ENCODE measurements at places on chromosomes 7 and 10. TPM values are rescaled to one million over a fixed set of nuclear protein-coding genes. Genes with fewer than 3 reads are reported as not detected.
A peak's percentile ranks its signal among the peaks of the same experiment; 100 is the strongest.

AMPH gene
- total RNA-seq: not detected

VIPR2 gene
- not detected for total RNA-seq

PIK3AP1 gene
- total RNA-seq: 1.9 TPM

FAM25G gene
- not detected for total RNA-seq

BBIP1 gene
- 30.8 TPM for total RNA-seq

- no peaks in the 10 kb centered on the region for H3K36me3 ChIP-seq
- no peaks in the 10 kb centered on the region for H3K27me3 ChIP-seq
- peak overlapping the region; percentile 84 for H3K27ac ChIP-seq
- peak overlapping the region; percentile 84 for H3K4me3 ChIP-seq
Measured at GRCh38 chr10:92574548-92575261, 812 bp upstream of the IDE start.

DNA sequence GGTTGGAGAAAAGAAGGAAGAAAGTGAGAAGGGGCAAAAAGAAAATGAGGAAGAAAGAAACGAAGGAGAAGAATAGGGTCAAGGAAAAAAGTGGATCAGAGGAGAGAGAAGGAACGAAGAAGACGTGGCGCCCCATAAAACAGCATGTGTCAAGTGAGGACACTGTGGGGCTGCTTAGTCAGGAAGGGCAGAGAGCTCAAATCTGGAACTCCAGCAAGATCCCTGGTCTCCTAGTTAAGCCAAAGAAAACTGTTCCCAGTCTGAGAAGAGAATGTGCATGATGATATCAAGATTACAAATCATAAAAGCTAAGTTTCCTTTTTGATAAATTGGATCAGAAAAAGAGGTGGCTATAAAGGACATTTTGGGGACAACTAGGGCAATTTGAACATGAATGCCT is 33.0 kb downstream of the CREB3L2 start:
- no peaks in the 10 kb centered on the region for H3K27me3 ChIP-seq
- DNase-seq: no peak
- H3K27ac ChIP-seq: no peak overlapping the region
- peaks cover 3% of the 10 kb centered on the region for H3K36me3 ChIP-seq
- no peak overlapping the region for H3K4me3 ChIP-seq

DNA sequence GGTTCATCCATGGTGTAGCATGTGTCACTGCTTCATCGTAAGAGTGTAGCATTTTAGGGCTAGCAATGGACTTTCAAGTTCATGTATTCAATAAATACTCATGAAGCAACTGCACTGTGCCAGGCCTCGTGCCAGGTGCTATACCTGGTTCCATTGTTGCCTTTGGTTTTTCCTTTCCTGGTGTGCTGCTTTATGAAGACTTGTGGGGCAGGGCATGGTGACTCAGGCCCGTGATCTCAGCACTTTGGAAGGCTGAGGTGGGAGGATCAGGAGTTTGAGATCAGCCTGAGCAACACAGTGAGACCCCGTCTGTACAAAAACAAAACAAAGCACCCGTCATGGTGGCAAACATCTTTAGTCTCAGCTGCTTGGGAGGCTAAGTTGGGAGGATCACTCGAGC is 2.2 kb upstream of the CPA4 start:
- H3K4me3 ChIP-seq: no peak overlapping the region
- no peak for DNase-seq
- H3K4me1 ChIP-seq: peaks cover 2% of the 10 kb centered on the region

DNA sequence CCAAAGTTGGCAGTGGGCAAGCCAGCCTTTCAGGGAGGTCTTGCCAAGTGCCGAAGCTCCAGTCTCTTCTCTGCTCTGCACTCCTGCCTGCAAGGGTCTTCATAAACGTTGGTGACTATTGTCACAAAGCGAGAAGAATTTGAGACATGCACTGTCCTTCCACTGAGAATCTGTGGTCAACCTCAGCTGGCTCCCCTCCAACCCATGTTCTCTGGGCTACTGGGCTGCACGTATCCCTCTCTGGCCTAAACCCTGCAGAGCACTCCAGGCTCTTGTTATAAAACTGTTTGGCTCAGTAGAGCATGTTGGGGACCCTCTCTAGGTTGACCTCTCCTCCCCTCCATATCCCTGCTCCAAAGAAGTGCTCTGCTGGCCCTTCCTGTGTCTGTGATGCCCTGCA is 260.4 kb upstream of the NFE2L3 start:
- no peak overlapping the region for H3K27ac ChIP-seq
- no peak for DNase-seq
- H3K36me3 ChIP-seq: peaks cover 3% of the 10 kb centered on the region
- H3K4me1 ChIP-seq: peaks cover 13% of the 10 kb centered on the region

DNA sequence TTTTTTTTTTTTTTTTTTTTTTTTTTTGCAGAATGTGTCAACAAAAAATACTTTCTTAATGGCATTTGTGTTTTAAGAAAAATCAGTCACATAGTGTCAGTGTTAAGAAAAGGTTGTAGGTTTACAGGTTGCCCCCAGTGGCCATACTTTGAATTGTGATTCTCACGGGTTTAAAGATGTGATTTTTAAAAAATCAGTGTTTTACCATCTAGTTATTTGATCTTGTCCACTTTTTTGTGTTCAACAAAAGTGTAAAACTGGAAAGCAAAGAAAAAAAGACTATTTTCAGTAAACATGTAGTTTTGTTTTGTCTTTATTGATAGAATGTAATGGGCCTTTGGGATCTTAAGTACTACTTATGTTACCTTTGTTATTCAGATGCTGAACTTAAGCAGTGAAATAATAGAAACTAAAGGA is 25.7 kb downstream of the SUV39H2 start:
- H3K4me1 ChIP-seq: peaks cover 6% of the 10 kb centered on the region
- no peaks in the 10 kb centered on the region for H3K27me3 ChIP-seq

DNA sequence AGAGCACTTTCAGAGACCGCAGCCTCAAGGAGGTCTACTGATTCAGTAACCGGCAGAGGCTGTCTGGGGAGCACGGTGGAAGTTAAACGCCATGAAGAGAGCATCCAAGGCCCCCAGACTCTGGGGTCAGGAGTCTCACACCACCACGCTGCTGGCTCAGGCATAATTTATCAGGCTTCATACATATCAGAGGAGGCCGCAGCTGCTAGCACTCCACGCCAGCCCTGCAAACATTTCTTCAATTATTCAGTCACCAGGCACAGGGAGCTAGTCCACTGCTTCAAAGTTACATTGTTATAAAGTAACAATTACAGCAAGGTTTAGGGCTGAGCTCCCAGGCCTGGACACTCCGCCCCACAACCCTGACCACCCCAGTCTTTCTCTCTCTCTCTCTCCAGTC is 97.8 kb downstream of the PAXIP1 start:
- H3K27me3 ChIP-seq: peaks cover 34% of the 10 kb centered on the region
- no peaks in the 10 kb centered on the region for H3K36me3 ChIP-seq
- no peak overlapping the region for H3K4me3 ChIP-seq

DNA sequence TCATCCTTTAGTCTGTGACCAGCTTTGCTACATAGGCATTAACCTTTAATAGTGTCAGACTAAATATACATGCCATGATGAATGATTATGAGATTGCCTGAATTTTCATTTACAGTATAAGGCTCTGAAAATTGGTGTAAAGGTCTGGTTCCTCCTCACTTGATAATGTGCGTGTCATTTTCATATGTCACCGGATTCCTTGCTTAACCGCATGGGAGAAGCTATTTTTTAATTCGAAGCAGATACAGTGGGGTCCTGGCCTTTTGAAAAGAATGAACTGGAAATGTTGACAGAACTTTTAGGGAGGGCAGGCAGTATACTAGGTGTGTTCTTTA is 192.4 kb upstream of the SH2B2 start:
- H3K27me3 ChIP-seq: no peaks in the 10 kb centered on the region
- no peak for DNase-seq
- H3K4me3 ChIP-seq: no peak overlapping the region

Data from T-helper 17 cell (primary cell).